ENCODE measurements at places on chromosomes 2 and 18.

GRCh38 chr2:18430996-18431748 is 129.3 kb downstream of the RDH14 start:
- DNase-seq: no peak

DNA sequence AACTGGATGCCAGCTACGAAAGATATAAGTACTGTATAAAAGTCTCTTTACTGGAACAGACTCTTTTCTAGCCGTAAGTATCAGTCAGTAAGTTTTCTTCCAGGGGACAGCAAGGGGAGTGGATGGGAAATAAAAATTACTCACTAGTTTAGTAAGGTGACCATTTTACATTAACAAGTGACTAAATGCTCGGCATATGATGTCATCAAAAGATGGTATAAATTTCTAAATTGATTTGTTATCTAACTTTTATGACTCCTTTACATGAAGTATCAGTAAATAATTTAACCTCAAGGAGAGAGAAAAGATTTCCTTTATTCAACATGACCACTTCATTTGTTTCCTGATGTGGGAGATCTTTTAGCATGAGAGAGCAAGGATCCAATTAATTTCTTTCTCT is 859.0 kb upstream of the LRRTM1 start:
- no peak for DNase-seq

DNA sequence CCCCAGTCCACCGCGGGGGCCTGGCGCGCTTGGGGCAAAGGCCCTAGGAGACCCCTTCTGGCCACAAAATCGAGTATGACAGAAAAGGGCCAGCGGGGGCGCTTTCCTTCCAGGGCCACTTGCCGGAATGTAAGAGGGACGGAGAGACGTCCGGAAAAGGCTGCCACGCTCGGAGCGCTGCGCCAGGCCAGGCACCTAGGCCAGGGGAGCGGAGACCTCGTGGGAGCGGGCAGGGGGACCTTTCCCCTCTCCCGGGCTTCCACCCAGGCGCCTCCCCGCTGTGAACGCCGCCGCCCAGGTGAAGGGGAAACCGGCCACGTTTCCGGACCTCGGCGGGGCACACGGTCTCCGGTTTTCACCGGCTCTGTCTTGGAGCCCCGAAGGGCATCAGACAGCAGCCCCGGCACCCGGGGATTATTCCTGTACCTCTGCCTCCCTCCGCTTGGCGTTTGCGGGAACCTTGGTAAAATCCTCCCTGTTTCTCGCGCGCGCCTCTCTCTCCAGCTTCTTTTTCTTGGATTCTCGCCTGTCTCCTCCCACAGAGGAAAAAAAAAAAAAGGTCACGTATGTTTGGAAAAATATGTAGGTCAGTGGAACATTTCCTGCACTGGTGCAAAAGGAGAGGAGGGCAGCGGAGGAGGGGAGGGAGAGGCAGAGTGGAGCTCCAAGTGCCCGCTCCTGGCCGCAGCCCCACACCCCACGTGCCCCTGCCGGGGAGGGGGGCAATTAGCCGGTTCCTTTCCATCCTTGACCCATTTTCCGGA is 1.2 kb upstream of the NPAS2 start:
- DNase-seq: no peak

DNA sequence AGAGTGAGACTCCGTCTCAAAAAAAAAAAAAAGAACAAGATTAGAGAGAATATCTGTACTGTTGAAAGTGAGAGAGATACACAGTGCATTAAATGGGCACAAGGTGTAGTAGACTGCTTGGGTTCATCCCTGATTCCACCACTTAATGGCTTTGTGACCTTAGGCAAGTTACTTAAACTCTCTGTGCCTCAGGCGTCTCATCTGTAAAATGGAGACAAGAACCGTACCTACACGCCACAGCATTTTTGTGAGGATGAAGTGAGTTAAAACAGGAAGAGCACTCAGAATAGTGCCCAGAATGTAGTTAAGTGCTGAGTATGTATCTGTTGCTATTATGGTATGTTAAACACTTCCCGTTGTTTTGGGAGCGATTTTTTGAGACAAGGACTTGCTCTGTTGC is 64.3 kb downstream of the MTHFD2 start:
- DNase-seq: no peak

DNA sequence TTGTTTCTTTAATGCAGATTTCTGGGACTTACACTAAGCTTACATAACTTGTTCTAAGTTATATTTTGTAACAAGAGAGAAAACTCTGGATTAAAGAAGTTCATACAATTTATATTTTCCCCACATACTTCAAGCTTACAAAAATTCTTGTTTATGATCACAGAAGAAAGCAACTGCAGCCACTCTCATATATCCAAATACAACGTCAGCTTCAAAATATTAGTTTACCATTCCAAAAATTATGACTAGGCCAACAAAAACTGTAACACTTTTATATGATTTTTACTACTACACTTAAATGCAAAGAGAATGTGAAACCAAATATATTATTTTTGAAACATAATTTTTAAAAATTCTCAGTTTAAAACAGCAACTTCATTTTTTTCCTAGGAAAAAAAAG is 30.9 kb downstream of the LPIN2 start:
- no peak for DNase-seq

- peak; percentile 64 for DNase-seq
Observed at GRCh38 chr2:28393114-28393836, 617 bp downstream of the FOSL2 start.

- DNase-seq: no peak
Observed at GRCh38 chr2:60488291-60488690, 65.2 kb downstream of the BCL11A start.

DNA sequence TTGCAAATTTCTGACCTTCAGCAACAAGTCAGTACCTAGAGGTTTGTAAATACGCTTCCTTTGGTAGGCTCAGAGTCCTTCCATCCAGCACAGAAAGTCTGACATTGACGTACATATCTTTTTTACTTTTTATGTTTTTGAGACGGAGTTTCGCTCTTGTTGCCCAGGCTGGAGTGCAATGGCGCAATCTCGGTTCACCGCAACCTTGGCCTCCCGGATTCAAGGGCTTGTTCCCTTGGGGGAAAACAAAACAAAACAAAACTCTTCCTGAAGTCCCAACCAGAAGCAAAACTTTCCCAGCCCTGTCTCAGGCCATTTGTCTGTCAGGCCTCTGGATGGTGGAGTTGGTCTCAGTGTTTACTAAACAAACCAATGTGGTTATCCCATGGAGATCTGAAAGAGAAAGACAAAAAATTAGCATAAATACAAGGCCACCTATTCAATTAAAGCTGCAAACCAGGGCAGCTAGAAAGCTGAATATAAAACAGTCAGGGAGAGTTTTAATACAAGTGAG is 29.6 kb upstream of the ATL2 start:
- no peak for DNase-seq

GRCh38 chr2:130150181-130151144 is 5.6 kb upstream of the CCDC74B start:
- DNase-seq: no peak

- no peak for DNase-seq
Observed at GRCh38 chr18:24763765-24764513, 303.5 kb downstream of the HRH4 start.

DNA sequence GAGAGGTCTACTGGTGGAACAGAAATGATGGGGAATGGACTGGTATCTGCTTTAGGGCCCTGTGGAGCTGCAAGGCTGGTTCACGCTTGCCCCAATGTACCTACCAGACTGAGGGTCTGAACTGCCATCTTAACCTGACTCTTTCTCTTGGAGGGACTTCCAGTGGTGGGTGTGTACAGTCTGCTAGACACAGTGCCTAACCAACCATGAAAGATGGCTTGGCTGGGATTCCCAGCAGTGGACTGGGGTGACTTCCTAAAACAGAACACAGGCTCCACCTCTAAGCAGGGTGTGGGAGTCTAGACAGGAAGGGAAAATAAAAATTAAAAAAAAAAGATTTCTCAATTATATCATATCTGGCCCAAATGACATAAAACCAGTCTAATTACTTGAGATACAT is 25.5 kb upstream of the MYO3B start:
- no peak for DNase-seq

DNA sequence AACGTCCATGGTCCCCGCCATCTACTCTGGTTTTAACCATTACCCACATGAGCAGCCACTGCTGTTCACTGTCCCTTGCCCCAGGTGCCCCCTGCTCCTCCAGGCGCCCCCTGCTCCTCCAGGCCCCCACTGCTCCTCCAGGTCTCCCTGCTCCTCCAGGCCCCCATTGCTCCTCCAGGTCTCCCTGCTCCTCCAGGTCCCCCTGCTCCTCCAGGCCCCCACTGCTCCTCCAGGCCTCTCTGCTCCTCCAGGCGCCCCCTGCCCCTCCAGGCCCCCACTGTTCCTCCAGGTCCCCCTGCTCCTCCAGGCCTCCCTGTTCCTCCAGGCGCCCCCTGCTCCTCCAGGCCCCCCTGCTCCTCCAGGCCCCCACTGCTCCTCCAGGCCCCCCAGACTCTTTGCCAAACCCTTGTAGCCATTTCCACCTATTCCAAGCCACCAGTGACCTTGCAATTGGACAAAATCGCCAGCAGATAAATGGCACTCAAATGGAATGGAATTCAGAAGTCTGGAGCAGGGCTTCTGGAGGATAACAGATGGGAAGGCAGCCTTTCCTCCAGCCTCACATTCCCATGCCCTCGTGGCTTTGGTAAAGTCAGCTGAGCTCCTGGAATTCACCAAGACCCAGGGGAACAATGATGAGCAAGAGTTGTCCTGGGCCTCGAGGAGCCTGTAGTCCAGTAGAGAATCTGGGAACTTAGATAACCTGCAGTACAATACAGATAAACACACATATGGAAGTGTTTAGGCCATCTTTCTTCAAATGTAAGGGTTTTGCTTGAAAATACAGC is 13.3 kb upstream of the RPL31 start:
- DNase-seq: no peak

DNA sequence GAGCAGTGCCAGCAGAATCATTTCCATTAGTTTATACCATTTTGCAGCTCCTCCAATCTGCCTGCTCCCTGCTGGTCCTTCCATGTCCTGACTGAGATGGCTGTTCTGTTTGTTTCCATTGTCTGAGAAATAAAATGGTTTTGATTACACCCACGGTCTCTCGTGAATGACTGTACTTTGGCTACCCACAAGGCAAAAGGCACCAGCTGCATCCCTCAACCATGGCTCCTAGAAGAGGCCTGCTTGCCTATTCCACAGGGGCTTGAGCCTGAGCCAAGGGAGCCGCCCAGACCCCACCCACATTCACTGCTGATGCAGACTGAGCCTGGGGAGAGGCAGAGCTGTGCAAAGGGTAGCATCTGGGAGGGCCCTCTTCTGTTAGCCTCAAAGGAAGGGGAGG is 31.2 kb downstream of the MARCHF4 start:
- no peak for DNase-seq

DNA sequence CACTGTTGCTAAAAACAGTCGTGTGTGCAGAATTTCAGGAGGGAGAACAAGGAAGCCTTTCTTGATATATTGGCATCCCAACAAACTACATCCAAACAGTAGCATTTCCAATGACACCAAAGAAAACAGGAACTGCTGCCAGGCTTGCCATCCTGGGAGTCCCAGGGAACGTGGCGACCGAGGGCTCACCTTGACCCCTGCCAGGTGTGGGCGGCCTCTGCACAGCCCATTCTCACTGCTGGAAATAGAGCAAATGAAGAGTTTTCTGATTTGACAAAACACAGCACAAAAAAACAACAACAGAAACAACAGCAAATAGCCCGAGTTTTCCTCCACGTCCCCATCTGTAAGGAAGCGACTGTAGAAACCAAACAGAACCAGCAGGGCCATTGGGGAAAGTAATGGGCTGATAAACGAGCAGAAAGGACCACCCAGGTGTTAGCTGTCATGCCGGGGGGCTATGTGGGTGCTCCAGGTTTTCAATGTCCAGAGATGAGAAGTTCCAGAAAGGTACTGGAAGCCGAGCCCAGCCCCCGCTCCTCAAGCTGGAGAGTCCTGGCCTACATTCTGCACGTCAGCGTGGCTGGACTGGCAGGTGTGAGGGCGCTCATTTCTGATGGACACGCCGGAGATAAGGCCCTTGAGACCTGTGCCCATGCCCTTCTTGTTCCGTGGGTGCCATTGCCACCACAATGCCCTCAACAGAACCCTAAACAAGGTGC is 80.8 kb downstream of the TWIST2 start:
- DNase-seq: no peak

- DNase-seq: no peak
Observed at GRCh38 chr18:47143899-47144485, 6.3 kb downstream of the HDHD2 start.

DNA sequence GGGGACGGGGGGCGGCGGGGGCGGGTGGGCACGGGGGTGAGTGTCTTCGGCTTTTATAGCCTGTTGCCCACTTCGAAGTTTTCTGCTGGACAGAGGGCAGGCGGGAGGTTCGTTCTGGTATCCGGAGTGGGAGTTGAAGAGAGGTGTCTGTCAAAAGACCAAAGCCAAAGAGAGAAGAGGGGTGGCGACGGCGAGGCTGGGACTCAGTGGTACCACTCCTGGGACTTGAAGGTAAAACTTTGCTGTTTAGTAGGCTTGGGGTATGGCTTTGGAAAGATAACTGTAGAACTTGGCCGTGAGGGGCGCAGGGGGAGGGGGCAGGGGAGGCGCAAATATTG is 215.8 kb upstream of the DTNA start:
- no peak for DNase-seq

DNA sequence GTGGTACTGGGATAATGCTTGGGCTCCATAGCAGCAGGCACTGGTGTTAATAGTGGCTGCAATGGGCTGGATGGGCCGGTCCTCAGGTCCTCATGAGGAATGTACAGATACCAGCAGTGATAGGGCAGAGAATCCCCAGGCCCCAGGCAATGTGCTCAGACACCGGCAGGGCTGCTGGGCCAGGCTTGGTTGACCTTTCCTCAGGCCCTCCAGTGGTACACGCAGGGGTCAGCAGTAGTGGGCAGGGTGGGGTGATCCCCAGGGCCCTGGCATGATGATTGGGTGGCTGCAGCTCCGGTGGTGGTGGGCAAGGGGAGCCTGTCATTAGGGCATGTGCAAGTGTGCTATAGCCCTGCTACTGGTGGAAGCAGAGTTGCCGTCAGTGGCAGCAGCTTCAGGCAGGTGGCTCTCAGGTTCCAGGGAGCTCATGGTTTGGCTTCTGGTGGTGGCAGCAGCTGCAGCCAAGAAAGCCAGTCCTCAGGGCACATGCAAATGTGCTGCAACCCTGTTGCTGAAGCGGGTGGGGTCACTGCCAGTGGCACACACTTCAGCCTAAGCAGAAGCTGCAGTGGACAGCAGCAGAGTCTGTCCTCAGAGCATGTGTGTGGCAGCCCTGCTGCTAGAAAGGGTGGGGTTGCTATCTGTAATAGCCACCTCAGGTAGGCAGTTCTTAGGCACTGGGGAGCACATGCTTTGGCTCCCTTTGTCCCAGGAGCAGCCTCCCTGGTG is 56.8 kb downstream of the CCNT2 start:
- DNase-seq: no peak

GRCh38 chr2:182545420-182546167 is 118.8 kb upstream of the PDE1A start:
- no peak for DNase-seq

- DNase-seq: no peak
Observed at GRCh38 chr2:24875272-24875671, 44.8 kb downstream of the ADCY3 start.

DNA sequence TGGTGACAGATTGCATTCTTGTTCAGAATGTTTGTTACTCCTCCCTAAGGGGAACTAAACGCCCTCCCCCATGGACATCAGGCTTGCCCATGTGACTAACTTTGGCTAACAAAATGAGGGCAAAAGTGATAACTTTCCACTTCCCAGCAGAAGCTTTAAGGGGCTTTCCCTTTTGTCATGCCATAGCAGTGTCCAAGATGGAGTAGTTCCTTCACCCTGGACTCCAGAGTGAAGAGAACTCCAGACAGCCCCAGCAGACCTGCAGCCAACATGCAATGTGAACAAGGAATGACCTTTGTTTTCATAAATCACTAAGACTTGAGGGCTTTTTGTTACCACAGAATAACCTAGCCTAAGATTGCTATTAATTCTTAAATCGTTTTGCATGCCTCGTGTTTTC is 163.5 kb downstream of the ZEB2 start:
- DNase-seq: peak; percentile 98
